Osteocyte (in vitro differentiated cells): ENCODE measurements at places on chromosomes 2 and 18. TPM values are rescaled to one million over a fixed set of nuclear protein-coding genes. Genes with fewer than 3 reads are reported as not detected.

DNA sequence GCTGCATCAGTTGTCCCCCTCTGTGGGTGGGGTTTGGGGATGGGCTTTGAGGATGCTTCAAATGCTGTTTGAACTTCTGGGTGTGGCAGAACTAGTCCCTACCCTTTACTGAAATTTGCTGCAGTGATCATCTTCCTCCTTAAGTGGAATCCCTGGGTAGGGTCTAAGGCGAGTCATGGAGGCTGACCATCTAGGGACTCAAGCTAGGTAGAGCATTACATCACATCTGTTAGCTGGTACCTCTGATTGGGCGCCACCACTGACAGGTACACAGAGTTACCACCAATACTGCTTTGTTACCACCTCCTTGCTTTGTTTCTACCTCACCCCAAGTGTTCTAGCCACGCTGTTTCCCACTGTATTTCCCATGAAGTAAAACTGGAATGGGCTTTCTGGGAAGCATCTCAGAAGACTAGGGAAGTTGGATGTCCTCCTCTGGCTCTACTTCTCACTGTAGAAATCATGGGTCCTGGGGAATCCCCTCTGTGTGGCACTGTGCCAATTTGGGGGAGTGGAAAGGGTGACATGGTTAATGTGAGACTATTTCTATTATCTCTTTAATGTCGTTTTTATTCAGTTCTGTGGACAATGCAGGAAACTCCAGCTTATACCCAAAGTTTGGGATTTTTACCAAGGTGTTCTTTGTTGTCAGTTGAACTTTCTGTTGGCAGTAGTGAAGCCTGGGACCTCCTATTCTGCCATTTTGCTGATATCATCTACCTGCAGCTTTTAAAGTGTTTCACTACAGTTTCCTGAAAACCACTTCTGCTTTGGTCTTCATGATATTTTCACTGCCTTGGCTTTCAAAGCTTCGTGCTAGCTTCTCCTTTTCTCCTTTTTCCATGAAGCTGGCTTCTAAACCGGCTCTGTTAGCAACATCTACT lies 14.5 kb upstream of the SULT1C4 start:
- DNase-seq = no peak

Gene KCNG2
- total RNA-seq = not detected in 2 replicates

DNA sequence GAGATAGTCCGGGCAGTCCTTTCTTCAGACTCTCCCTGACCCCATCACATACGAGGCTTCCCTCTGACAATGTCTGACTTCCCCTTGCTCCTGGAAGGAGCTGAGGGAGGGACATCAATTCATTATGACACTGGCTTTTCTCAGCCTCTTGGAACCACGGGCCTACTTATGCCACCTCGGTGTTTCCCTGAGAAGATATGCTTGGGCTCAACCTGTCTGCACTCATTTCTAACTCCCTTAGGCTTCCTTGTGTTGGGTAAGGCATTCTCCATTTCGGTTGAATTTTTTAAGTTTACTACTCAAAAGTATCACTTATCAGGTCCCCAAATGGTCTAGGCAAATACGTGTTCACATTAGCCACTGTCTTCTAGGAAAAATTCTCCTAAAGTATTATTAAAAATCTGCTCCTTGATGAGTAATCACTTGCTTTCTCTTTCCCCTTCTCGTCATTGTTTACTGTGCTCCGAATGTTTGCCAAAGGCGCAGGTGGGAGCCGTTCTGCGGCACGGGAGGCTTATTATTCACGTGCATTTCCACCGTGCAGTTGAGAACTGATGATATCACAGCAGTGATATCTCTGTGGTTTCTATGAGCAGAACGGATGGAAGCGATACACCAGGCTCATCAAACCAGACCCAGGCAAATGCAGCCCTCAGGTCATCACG lies 33.1 kb downstream of the ARL4C start:
- DNase-seq = no peak

Gene CMPK2
- 0.24 and 1.1 TPM in 2 replicates for total RNA-seq

- no peak for DNase-seq
Observed at GRCh38 chr2:109246176-109246575, 117.2 kb downstream of the SH3RF3 start.

- DNase-seq = no peak
Observed at GRCh38 chr18:79934311-79935097, 16.9 kb downstream of the SLC66A2 start.

GRCh38 chr2:186569897-186570296 lies 20.0 kb upstream of the ITGAV start:
- DNase-seq = no peak

DNA sequence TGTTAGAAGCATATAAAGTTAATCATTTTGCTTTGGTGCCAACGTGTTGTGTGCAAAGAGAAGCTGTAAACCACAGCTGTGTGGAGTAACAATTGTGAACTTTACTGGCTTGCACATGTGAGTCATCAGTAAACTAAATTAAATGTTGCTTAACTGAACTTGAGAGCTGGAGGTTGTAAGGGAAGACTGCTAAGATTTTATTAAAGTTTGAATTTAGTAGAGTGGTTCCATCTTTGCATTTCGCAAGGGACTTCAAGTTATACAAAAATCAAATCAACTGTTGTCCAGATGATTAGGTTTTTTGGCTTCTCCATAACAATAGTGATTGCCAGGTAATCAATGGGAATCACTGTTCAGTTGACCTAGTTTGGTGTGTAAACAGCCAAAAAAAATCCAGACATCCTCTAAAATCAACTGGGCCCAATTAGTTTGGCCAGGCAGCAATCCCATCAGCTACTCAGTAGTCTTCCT lies 247.4 kb downstream of the MYO3B start:
- no peak for DNase-seq

Gene IL1R1
- 56.3 and 59.8 TPM in 2 replicates for total RNA-seq

DNA sequence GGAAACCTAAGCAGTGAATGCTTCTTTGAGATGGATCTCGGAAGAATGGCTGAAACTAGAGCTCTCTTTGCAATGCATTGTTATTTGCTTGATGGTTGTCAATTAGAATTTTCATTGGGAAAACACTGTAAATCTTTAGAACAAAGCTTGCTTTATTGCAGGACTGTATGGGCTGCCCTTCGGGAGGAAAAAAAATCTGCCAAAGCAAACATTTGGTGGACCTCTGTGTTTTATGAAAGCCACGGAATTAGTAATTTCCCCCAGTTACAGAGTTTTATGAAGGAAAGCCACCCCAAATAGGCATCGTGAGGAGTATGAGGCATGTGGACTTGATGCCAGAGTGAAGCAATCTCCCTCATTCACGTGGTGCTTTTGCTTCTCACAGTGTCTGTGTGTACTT lies 33.5 kb downstream of the RHBDD1 start:
- DNase-seq = no peak

Gene CYS1
- total RNA-seq = 5.1 and 5.5 TPM in 2 replicates

GRCh38 chr18:65527879-65528633 lies 222.8 kb upstream of the CDH7 start:
- DNase-seq = no peak

Gene STK36
- total RNA-seq = 60.7 and 67.8 TPM in 2 replicates

Gene NDUFS1
- total RNA-seq = 90.5 and 97.2 TPM in 2 replicates

Gene DCC
- 0.24 and 0.39 TPM in 2 replicates for total RNA-seq

DNA sequence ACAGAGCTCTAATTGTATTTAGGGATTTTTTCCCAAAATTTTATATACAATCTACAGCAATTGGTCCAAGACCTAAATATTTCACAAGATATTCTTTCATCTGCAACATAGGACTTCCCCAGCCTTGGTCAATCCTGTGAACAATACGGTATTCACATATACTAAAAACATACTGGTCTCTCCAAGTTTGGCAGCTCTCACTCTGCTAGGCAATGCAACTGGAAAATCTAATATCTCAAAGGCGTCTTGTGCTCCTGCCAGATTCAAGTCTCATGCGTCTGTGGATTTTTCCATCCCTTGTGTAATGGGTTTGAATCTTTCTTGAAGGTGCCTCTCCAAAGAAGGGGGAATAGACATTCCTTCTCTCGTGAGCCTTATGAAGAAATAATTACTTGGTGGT lies 27.4 kb upstream of the MBOAT2 start:
- DNase-seq = no peak

Gene TMEM163
- not detected in 2 replicates for total RNA-seq

DNA sequence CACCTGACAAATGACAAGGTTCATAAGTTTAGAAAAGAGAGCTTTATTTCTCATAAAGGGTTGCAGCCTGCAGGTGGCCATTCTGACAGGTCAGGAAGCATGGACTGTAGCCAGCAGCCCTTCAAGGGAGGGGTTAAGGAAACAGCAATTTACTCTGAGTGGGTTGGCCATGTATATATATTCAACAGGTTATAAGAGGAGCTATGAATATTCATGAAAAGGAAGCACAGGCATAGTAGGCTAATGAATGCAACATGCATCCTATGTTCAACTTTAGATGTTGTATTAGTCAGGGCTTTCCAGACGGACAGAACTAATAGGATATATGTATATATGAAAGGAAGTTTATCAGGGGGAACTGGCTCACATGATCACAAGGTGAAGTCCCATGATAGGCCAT lies 20.6 kb downstream of the RNU2-63P start:
- DNase-seq = no peak

Gene SFTPB
- total RNA-seq = not detected in 2 replicates

DNA sequence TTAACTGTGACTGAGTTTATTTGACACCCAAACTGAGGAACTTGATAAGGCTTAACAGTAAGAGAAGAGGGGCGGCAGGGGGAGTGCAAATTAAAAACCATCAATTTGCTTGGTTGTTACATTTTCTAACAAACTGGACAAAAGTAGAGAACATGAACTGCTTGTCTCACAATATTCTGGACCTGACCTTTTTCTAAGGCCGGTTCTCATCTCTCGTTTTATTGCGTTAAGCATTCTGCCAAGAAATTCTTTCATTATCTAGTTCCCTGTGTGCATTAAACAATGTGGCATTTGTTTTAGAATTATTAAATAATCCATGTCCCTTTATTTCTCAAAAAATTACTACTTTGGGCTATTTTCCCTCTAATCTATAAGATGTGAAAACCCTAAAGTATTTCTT lies 565.2 kb upstream of the PKDCC start:
- DNase-seq = no peak

- DNase-seq = no peak
Observed at GRCh38 chr2:36423172-36423571, 67.6 kb downstream of the CRIM1 start.

GRCh38 chr2:26034637-26034992 lies 731 bp downstream of the RAB10 start:
- DNase-seq = no peak

- DNase-seq = no peak
Observed at GRCh38 chr2:71455741-71456569, 2.6 kb downstream of the DYSF start.

DNA sequence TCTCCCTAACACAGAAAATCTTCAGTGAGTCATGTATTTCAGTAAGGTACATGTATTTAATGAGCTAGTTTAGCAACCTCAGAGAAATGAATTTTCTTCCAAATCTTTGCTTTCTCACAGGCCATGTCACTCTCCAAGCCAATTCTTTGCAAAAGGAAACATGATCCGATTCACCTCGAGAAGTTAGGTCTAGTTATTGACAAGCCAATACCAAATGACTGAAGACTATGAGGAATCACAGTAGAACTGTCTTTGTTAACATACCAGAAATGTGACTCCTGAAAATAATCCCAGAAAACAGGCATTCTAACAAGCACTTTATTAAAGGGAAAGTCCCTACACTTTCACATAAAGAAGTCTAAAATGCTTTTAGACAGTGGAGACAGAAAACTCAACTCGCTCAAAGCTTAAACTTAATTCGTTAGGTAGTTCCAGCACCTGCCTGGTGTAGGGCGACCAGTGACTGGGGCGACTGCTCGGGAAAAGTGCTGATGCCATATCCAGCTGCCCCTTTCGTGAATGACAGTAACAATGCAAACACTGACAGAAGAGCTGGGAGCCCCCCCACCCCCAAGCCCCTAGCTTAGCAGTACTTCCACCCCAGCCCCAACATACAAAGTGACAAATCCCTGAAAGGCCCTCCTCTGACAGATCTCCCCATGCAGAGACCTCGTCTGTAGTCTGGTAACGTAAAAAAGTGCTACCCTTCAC lies 1.8 kb downstream of the MEMO1 start:
- peak; percentile 57 for DNase-seq

DNA sequence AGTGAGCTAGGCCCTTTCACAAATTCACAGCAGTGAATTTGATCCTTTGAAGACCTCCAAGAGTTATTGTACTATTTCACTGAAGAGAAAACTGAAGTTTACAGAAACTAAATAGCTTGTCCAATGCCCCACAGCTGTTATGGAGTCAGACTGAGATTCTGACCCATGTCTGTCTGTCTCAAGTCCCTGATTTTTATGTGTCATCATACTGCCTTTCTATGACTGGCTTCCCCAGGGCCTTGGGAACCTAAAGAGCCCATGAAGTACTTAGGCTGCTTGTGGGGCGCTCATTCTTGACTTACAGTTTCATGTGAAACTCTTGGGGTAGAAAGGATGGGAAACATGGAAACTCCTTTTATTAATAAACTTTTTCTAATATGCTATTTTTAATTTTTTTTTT lies 107.7 kb downstream of the ATL2 start:
- DNase-seq = no peak

DNA sequence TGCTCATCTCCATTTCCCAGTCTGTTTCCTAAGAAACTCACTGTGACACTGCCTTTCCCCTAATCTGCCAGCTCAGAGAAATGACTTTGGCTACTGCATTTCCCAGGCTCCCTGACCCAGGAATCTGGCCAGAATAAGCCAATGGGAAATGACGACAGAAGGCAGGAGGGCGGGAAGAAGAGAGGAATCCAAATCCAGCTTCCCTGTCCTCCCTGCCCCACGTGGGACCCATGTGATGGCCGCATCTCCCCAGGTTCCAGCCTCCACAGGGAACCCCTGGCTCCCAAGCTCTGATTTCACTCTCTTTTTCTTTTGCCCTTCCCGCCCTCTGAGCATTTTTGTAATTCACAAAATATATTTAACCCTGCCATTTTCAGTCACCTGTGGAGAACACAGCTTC lies 37.8 kb upstream of the RAB12 start:
- DNase-seq = no peak

DNA sequence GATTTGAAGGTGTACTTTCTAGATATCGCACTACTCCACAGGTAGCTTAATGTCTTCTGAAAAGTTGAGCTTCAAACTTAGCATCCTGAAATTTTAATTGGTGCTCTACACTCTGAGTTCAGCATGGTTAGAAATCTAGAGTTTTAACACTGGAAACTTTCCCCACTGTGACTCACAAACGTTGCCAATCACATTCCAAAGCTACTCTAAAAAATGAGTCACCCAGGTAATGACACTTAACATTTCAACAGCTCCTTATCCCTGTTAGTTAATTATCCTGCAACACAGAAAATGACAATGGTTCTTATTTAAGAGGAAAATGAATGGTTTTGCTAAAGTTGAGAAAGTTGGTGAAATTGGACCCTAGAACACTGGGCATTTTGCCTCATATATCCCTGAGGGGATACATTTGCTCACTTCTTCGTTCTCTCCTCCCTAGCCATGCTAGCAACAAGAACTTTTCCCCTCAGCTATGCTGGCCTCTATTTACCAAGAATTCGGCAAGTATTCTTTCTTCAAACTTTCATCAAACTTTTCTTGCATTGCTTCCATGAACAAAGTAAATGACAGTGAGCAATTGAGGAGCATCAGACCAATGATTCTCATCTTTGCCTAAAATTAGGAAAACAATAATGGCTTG lies 1024.1 kb upstream of the KLHL29 start:
- DNase-seq = no peak

Gene PLA2R1
- 70.1 and 78.9 TPM in 2 replicates for total RNA-seq

- no peak for DNase-seq
Observed at GRCh38 chr2:163175294-163175693, 336.7 kb upstream of the KCNH7 start.
